Activated CD8-positive, alpha-beta T cell treated with anti-CD3 and anti-CD28 coated beads for 36 hours (primary cell): ENCODE measurements at places on chromosomes 7 and 10.

- DNase-seq, result no peak
These were observed 9.9 kb upstream of the TM9SF3 start for GRCh38 chr10:96596422-96597407.

DNA sequence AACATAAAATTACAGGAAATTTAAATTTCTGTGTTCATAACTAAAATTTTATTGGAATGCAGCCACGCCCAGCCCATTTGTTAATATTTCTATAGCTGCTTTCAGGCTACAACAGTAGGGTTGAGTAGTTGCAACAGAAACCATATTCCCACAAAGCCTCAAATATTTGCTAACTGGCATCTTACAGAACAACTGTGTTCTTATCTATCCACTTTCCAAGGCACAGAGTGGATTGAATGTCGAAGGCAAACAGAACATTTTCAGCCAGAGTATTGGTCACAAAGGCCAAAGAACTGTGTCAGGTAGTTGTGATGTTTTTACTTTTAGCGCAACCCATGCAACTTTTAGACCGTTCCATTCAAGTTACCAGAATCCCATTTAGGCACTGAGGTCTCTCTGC, 51.1 kb upstream of the OPN4 start:
- no peak for DNase-seq

DNA sequence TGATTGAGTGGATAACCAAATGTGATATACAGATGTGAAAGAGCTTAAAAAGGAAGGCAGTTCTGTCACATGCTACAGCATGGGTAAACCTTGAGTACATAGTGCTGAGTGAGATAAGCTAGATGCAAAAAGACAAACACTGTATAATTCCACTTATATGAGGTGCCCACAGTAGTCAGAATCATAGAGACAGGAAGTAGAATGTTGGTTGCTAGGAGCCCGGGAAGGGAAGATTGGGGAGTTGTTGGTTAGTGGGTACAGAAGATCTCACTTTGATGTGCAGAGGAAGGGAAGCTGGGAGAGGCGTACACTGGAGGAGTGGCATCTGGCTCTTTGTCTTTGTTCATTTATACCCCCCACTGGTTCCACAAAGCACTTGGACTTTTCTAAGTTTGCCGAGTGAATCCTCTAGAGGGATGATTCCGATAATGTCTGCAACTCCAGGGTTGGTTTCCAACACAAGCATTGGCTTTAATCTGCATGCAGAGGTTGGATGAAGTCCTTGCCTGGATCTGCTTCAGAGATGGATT, 39.5 kb downstream of the TSPAN14 start:
- peak; percentile 27 for DNase-seq

- DNase-seq, result peak; percentile 97
These were observed 29.8 kb downstream of the ADAP1 start for GRCh38 chr7:924541-925231.

DNA sequence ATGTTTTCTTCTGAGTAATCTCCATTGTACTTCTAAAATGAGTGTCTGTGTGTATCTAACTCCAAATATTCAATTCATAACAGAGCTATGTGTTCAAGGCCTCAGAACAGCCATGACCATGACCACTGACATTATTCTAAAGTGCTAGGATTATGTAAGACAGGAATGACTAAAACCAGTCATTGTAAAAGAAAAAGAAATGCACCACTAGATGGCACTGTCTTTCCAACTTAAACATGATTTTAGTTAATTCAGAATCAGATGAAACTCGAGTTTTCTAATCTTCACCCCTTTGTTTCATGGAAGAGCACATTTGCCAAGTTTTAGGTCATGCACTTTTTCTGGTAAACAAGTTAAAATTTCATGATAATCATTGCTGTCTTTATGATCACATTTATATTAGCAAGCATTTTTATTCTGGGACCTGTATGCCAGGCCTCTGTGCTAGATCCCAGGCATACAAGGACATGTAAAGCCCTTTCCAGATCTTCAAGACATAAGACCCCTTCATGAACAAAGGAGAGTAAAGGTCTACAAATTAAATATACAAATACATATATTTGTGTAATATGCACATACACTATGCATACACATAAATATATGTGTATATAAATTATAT, 26.1 kb upstream of the RSU1 start:
- DNase-seq, result no peak

- DNase-seq, result peak; percentile 22
These were observed 40.4 kb downstream of the CREB3L2 start for GRCh38 chr7:137961200-137962177.

GRCh38 chr7:150744041-150744656, 6.9 kb downstream of the GIMAP5 start:
- DNase-seq, result no peak

DNA sequence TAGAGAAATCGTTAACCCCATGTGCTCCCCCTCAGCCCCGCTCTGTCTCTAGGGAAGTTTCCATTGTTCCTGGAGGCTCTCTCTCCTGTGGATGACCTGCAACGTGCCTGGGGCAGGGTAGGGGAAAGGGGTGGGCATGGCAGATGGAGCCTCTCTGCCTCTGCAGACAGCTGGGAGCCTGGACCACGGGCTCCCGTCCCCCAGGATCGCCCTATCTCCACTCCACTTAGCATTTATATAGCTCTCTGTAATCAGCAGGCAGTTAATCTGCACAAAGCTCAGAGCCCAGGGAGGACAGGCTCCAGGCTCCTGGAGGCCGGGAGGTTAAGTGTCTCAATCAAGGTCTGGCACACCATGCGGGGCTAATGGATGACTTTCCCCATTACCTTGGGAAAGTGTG, 369.7 kb downstream of the PLXNA4 start:
- no peak for DNase-seq

- no peak for DNase-seq
These were observed 65.0 kb upstream of the IL6 start for GRCh38 chr7:22662036-22662435.

DNA sequence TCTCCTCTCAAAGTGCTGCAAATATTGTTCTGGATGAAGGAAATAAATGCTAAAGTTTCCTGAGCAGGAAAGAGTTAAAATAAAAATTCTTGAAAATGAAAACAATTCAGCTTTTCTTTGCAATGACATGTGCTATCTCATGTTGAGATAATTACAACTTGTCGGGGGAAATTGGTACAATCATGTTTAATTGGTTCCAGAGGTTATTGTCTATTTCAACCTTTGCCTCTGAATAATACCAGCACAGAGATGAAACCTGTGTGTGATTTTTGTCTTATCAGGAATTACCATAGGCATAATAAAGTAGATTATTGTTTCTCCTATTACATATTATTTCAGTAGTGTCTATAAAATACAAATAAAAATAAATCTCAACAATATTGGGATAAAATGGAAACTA, 305.0 kb downstream of the XPNPEP1 start:
- DNase-seq, result no peak

DNA sequence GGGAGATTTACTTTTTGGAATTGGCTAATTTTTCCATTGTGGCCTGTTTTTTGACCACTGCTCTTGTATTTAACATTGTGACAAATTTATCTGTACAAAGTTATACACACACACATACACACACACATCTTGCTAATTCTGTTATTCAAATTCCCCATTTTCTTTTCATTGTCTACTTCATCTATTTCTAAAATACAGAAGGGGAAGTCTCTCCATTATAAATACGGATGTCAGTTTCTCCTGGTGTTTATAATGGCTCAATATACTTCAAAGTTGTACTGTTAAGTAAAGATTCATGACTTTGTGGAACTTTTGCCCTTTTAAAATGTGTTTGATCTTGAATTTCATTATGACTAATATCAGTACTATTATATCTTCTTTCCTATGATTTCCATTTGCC, 81.0 kb downstream of the CNOT4 start:
- no peak for DNase-seq

DNA sequence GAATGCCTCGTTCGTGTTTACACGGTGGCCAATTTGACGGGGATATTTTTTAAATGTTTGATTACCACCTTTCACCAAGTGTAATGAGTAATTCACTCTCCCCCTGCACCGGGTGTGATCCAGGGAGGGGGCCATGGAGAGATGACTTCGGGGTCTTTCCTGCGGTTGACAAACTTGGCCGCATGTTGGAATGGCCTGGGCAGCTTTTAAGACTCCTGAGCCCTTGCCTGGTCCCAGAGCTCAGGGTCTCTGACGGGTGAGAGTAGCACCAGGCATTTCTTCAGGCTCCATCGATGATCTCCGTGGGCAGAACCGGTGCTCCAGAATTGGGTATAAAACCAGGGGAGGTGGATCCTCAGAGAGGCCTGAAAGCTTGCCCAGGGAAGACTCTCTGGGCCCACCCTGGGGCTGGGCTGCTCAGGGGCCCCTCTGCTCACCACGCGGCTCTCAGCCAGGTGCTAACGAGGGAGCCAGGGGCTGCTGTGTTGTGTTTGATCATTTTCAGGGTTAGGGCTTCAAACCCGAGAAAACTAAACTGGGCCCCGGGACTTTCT, 882 bp downstream of the ZNF282 start:
- DNase-seq, result peak; percentile 37

DNA sequence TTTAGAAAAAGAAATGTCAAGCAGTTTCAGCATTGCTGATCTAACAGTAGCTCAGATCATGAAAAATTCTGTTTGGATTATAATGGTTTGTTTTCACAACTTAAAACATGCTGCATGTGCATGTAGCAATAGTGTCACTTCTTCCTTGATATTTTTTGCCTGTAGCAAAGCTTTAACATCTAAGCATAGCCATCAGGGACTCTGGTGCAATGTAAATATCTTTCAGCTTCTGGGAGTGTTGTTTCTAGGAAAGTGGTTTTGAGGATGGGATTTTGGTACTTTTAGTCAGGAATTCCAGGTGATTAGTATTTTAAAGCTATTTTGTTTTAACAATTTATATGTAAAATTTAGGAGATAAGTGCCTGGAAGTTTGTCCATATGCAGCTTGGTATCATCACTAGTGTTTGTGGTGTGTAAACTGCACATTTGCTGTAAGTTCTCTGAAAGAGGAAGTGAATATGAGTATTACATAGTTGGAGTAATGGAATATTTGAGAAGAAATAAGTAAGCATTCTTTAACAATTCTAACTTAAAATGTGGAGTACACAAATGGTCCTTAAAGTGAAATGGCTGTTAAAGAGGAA, 1.9 kb downstream of the RSBN1L start:
- DNase-seq, result no peak

GRCh38 chr10:21487416-21488180, 37.9 kb downstream of the SKIDA1 start:
- DNase-seq, result no peak

DNA sequence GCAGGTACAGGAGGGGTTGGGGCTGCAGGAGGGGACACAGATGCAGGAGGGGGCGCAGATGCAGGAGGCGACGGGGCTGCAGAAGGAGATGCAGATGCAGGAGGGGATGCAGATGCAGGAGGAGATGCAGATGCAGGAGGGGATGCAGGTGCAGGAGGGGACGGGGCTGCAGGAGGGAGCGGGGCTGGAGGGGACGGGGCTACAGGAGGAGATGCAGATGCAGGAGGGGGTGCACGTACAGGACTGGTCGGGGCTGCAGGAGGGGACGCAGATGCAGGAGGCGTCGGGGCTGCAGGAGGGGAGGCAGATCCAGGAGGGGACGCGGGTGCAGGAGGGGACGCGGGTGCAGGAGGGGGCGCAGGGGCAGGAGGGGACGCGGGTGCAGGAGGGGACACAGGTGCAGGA, 66.5 kb downstream of the VWA2 start:
- no peak for DNase-seq

- DNase-seq, result no peak
These were observed 126.2 kb downstream of the CCNY start for GRCh38 chr10:35462491-35462934.

DNA sequence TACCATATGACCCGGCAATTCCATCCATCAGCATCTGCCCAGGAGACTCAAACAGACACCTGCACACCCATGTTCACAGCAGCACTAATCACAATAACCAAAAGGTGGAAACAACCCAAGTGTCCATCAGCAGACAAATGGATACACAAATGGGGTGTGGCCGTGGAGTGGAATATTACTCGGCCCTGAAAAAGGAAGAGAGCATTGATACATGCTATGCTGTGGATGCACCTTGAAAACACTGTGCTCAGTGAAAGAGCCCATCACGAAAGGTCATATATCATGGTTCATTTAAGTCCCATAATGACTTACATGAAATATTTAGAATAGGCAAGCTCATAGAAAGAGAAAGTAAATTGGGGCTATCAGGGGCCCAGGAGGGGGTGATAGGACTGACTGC, 57.5 kb upstream of the DNAAF5 start:
- no peak for DNase-seq

DNA sequence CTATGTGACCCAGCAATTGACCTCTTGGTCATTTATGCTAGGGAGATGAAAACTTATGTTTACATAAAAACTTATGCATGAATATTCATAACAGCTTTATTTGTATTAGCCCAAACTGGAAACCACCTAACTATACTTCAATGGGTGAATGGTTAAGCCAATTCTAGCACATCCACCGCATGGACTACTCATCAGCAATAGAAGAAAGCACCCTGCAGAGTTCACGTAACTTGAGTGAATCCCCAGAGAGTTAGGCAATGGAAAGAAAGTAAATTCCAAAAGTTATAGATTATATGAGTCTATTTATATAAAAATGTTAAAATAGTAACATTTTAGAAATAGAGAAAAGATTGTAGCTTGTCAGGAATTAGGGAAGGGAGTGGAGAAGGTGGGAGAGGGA, 60.2 kb upstream of the NRG3 start:
- DNase-seq, result no peak

DNA sequence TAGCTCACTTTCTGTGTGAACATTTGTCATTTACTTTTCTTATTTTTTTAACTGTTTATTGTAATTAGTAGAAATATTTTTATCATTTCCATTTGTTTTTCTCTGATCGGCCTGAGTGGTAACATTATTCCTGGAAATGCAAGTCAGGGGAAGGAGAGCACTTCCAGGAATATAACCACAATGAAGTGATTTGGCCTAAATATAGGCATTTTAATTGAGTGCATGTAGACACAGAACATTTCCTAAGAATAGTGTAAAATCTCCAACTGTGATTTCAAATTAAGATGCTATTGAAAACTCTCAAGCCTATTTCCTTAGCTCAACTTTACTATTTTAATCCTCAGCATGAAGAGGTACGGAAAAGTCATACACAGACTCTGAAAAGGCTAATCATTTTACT, 86.5 kb upstream of the SKAP2 start:
- no peak for DNase-seq

GRCh38 chr7:21154614-21155013, 273.3 kb upstream of the SP4 start:
- no peak for DNase-seq

- DNase-seq, result no peak
These were observed 16.8 kb downstream of the SFRP4 start for GRCh38 chr7:37899712-37900247.

GRCh38 chr7:152543799-152544198, 108.0 kb upstream of the KMT2C start:
- DNase-seq, result no peak

- no peak for DNase-seq
These were observed 9.9 kb downstream of the FAM131B start for GRCh38 chr7:143352531-143353002.

- no peak for DNase-seq
These were observed 115.0 kb downstream of the ADCY1 start for GRCh38 chr7:45689011-45689796.
